HT-29 (cell line): ENCODE measurements at places on chromosomes 5 and 9.

DNA sequence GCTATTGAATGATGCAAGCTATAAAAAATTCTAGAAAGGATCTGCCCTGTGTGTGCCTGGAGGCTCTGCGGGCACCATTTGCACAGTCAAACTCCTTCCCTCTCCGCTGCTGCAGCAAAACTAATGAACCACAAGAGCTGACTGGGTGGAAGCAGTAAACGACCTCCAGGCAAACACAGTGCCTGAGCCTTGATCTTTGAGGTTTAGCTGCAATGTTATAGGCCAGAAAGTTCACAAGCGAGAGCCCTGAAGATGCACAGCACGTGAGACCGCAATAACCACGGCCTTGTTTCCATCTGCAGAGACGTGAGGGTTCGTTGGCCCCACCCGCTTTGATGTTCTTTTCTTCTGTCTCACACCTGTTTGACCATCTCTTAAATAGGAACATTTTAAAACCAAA lies 69.2 kb upstream of the S1PR3 start:
- no peak for DNase-seq

DNA sequence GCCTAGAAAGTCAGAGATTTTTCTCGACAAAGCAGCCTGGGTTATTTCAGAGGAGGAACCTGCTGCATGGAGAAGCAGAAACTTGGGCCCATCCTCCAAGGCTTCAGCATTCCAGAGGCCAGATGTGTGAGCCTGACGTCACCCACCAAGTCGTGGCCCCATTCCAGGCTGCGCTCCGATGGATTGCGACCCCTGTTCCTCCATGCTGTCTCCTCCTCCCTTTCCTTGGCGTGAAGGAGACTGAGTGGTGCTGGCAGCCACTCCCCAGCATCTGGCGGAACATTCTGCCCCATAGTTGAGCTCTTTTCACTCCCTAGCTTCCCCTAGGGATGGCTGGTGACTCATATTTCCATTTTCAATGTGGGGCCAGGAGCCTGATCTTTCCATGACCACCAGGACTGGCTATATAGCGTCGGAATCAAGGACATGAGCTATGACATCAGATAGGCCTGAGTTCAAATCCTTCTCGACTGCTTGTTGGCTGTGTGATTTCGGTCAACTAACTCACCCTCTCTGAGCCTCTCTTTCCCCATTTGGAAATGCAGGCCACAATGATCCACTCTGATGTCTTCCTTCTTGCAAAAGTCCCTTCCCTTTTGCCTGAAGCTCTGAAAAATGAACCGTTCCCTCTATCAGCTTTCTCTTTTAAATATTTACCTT lies 24.5 kb upstream of the DUSP1 start:
- no peak for DNase-seq

DNA sequence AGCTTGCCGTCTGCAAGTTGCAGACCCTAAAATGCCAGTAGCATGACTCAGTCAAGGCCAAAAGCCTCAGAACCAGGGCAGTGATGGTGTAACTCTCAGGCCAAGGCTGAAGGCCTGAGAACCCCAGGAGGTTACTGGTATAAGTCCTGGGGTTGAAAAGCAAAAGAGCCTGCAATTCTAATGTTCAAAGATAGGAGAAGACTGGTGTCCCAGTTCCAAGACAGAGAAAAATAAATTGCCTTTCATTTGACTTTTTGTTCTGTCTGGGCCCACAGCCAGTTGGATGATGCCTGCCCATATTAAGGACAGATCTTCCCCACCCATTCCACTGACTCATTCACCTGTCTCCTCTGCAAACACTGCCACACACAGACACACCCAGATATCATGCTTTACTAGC lies 673.2 kb downstream of the CDH18 start:
- DNase-seq = peak; percentile 42

- no peak for DNase-seq
These were observed 41.6 kb upstream of the ALDOB start for GRCh38 chr9:101477214-101477613.

- DNase-seq = no peak
These were observed 67.8 kb upstream of the IL33 start for GRCh38 chr9:6147846-6148245.

DNA sequence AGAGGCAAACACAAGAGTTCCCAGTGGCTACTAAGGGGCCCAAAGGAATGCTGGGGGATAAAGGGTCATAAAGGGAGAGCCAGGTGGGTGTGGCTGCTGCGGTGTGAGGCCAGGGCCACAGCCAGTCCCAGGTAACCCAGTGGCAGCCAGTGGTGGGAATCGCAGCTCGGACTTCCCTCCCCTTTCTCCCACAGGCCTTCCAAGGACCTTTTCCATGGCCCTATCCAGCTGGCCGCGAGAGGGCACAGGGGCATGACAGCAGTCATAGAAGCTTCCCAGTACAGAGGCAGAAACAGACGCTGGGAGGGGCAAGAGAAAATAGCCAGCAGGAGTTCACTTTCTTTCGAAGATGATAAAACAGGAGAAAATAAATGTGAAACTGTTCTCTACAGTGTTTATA lies 257.6 kb downstream of the SEMA5A start:
- no peak for DNase-seq

GRCh38 chr5:6543346-6543730 lies 89.5 kb downstream of the NSUN2 start:
- no peak for DNase-seq

- no peak for DNase-seq
These were observed 37.6 kb downstream of the STC2 start for GRCh38 chr5:173290477-173291131.

GRCh38 chr5:127660047-127660733 lies 11.3 kb downstream of the CTXN3 start:
- DNase-seq = no peak

- no peak for DNase-seq
These were observed 68.8 kb downstream of the C9orf50 start for GRCh38 chr9:129552064-129552463.

GRCh38 chr5:163890261-163890660 lies 384.8 kb downstream of the MAT2B start:
- no peak for DNase-seq

DNA sequence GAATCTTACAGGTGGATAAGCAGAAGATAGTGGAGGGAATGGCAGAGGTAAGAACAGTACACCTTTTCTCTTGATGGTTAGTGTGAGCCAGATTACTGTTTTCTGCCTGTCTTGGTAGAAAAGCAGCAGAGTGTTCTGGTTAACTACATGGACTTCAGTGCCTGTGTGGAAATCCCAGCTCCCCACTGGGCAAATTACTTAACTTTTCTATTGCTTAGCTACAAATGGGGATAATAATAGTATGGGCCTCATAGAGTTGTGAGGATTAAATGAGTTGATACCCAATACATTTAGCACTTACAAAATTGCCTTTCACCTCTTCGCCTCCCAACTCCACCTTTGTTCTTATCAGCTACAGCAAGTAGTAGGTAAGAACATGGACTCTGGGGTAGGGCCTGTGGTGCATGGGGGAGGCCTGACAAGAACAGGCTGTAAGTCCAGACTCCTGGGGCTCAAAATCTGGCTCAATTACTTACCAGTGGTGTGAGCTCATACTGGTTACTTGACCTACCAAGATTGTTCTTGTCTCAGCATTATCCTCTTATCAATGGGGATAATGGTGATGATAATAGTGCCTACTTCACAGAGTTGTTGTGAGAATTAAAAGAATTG lies 125.1 kb downstream of the LIFR start:
- DNase-seq = no peak

GRCh38 chr5:123397538-123397937 lies 25.7 kb downstream of the CEP120 start:
- no peak for DNase-seq

DNA sequence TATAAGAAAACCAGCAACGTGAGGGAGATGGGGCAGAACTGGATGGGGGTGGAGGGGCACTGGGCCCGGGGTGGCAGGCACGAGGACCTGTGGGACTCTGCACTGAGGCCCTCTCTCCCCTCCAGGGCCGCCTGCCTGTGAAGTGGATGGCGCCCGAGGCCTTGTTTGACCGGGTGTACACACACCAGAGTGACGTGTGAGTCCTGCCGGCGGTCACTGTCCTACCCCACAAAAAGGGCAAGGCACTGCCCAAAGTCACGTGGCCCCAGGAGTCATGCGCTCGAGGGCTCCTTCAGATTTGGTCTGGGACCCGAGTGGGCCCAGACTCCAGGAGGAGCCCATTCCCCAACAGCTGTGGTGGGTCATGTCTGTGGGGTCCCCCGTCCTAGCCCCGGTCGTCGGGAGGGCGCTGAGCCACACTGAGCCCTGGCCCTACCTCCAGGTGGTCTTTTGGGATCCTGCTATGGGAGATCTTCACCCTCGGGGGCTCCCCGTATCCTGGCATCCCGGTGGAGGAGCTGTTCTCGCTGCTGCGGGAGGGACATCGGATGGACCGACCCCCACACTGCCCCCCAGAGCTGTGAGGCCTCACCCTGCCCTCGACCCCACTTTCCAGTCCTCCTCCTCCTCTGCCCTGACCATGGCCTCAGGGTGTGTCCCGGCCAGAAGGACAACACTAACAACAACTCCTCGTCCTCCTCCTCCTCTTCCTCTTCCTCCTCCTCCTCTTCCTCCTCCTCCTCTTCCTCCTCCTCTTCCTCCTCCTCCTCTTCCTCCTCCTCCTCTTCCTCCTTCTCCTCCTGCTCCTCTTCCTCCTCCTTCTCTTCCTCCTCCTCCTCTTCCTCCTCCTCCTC lies 9.7 kb downstream of the FGFR4 start:
- DNase-seq = no peak

- DNase-seq = no peak
These were observed 5.3 kb downstream of the ASPN start for GRCh38 chr9:92476962-92477361.

DNA sequence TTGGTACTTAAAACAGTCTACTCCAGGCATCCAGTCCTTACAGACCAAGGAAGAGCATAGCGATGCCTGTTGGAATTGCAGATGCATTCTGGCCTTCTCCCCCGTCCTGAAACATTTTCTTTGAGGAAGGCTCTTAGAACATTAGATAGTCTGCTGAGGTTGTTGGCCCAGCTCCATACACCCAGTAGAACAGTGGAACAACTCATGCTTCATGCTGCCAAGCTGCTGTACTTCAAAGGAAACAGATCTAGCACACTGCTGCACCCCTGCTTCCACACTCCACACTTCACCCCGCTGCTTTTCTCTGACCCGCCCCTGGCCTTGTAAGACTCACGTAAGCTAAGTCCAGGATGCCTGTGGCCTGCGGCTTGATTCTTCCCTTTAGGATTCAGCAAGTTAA lies 33.4 kb upstream of the NCS1 start:
- peak; percentile 8 for DNase-seq

- peak; percentile 4 for DNase-seq
These were observed 7.8 kb upstream of the C9orf40 start for GRCh38 chr9:74960561-74960960.

DNA sequence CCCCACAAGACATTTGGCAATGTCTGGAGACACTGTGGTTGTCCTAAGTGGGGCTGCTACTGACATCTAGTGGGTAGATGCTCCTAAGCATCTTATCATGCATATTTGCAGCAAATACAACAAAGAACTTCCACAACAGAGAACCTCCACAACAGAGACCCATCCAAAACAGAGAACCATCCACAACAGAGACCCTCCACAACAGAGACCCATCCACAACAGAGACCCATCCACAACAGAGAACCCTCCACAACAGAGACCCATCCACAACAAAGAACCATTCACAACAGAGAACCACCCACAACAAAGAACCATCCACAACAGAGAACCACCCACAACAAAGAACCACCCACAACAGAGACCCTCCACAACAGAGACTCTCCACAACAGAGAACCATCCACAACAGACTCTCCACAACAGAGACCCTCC lies 32.8 kb downstream of the ARPC5L start:
- DNase-seq = peak; percentile 47

DNA sequence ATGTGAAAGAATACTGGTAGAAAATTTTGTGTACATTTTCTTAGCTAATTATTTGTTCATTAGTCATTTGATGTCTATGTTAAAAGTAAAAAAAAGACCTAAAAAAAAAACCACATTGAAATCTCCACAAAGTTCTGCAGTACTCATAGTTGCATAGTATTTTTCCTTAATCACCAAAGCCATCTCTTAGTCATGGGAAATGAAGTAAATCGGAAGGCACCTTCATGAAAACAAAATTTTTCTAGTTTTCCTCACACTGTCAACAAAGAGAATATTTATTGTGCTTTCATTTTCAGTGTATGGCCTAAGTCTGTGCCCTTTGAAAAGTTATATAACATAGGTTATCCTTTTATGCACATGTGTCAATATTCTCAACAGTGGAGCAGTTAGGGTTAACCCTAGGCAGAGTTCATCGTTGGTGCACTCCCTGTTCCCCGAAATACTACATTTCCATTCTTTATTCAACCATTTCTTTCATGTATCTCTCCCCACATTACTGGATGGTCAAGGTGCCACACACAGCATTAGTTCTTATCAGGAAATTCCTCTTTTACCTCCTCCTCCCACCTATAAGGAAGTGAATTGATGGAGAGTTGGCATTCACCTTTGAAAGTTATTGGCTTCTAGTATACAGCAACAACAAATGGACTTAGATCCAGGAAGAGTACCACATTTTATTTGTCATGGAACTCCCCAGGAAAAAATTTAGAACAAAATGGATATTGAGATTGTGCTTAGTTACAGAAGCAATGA lies 93.1 kb downstream of the NUDT12 start:
- peak; percentile 39 for DNase-seq

- DNase-seq = no peak
These were observed at the start of gene HEMGN for GRCh38 chr9:97938081-97938644. Gene HEMGN, minus strand, starts transcription at chr9:97938172. Its CDS starts 36 bp downstream, at chr9:97938136.

- DNase-seq = peak; percentile 78
These were observed 141.5 kb downstream of the GABRG2 start for GRCh38 chr5:162209005-162209605.

GRCh38 chr5:153987301-153987700 lies 51.4 kb downstream of the FAM114A2 start:
- peak; percentile 59 for DNase-seq

- DNase-seq = no peak
These were observed 141.7 kb downstream of the SV2C start for GRCh38 chr5:76224898-76225297.

DNA sequence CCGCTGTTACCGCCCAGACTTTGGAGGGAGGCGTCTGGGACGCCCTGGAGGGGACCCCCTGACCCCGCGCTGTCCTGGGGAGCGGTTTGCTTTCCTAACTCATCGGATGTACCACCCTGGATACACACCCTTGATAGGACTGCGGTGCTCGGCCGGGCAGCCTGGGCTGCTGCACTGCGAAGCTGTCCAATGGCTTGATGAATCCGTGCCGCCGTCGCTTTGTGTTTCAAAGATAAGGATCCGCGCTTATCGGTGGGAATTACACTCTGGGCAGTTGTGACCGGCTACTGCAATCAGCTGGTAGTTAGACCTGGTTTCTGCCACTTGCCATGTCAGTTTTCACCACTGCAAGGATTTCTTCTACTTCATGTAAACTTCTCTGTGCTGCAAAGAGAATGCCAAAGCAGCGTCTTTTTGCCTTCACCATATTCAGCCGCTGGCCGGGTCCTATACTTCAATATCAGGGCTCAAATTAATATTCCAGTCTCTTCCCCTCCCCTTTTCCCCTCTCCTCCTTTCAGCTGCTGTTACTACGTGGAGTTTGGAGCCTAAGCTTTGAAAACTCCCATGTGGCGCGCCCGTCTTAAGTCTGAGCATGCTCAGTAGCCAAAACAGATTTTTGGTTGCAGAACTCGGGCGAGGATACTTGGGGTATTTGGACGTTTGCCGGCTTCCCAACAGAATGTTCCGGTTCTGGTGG lies 727 bp downstream of the SMAD5 start:
- DNase-seq = peak; percentile 67

GRCh38 chr5:170334626-170335025 lies 37.0 kb upstream of the LCP2 start:
- no peak for DNase-seq

GRCh38 chr5:83475391-83475863 lies 3.9 kb downstream of the VCAN start:
- DNase-seq = no peak
